Fibroblast of lung (primary cell): ENCODE measurements at places on chromosomes 6 and 20. TPM values are rescaled to one million over a fixed set of nuclear protein-coding genes. Genes with fewer than 3 reads are reported as not detected.

The CARMIL1 gene
- total RNA-seq: 10.2 and 10.5 TPM in 2 replicates

The CFB gene
- 62.9 and 87.1 TPM in 2 replicates for total RNA-seq

GRCh38 chr20:46145713-46146112 is 27.6 kb downstream of the CD40 start:
- DNase-seq: no peak

The PCMT1 gene
- total RNA-seq: 81.3 and 97.6 TPM in 2 replicates

DNA sequence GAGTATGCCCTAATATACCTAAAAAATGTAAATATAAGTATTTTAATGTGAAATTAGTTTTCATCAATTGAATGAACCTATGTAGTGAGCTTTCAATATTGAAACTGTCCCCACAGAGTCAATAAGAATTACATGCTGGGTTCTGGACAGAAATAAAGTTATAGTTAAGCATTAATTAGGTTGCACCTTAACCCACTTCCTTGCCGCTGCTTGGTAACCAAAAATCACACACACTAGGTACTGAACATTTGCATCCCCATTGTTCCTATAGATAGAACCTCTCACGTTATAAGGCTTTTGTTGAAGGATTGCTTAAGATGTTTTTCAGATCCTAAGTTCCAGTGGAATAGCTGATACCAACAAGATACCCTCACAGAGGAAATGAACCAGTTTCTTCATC is 237.1 kb upstream of the OPRM1 start:
- no peak for DNase-seq

- no peak for DNase-seq
Measured at GRCh38 chr6:168746013-168746412, 305.0 kb downstream of the SMOC2 start.

- no peak for DNase-seq
Measured at GRCh38 chr20:36984257-36984638, 32.7 kb upstream of the SAMHD1 start.

The RBM24 gene
- total RNA-seq: 1.0 and 2.5 TPM in 2 replicates

The SYCP2 gene
- total RNA-seq: 0.51 and 1.2 TPM in 2 replicates

The GNMT gene
- total RNA-seq: not detected in 2 replicates
